Inflammatory macrophage (primary cell): ENCODE measurements at places on chromosomes 1 and 21.

GRCh38 chr1:243422362-243422761, 166.5 kb downstream of the SDCCAG8 start:
- DNase-seq: no peak

DNA sequence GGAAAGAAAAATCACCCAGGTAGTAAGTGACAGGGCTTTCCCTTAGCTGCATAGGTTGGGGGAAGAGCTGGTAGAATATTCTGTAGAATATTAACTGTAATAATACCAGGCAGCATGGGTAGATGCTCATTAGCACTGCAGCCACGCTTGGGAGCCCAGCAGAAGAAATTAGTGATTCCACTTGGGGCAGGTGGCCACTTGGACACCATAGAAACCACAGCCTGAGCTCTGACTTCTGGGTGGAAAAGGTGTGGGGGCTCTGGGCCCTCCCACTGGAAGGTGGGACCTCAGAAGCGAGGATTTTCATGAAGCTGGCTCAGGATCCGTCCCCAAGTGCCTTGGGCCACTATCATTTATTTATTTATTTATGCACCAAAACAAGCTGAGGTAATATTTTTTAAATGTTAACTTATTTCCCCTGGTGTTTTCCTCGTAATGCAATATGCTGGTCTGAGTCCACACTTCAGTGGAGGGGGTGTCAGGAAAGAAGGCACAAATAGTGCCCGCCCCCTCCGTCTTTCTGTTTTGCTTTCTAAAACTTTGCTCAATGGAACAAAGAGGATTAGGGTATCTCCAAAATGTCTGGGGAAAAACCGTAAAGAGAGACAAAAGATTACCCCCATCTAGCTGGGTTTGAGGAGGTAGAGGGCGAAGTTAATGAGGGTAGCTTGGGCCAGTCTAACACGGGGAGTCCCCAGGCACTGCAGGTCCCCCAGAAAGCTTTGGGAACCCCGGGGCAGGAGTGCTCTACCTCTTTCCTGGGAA, 75.2 kb upstream of the GADD45A start:
- DNase-seq: no peak

DNA sequence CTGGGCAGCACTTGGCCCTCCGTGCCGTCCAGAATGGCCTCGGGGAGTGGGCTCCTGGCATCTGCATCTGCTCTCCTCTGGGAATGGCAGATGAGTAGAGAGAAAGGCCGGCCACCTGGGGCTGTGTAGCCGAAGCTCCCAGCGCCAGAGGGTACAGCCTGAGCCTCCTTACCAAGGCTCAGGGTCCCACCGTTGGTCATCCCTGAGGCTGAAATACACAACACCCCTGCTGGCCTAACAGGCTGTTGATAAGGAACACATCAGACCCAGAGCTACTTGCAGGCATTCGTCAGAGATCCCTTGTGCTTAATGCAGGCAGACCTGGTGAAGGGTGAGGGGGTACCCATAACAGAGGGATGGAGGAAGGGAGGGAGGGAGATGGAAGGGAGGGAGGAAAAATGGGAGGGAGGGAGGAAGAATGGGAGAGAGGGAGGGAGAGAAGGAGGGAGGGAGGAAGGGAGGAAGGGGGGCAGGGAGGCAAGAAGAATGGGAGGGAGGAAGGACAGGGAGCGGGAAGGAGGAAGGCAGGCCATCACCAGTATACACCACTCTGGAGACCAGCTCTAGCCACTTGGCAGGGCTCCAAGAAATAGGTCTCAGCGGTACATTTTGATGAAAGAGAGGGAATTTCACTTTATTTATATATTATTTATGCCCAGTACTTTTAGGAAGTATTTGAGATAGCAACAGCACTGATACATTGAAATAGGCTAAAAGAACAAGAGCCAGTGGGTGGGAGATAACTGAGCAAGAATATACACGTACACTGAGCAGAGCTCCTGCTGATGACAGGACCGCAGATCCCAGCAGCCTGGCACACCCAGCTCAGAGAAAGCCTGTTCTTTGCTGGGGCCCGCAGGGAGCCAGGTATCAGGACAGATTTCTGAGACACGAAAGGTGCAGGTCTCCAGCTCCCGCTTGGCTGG, 315.0 kb upstream of the VAMP3 start:
- DNase-seq: no peak

- DNase-seq: no peak
Observed at GRCh38 chr1:207822124-207822601, 70.3 kb downstream of the CD46 start.

DNA sequence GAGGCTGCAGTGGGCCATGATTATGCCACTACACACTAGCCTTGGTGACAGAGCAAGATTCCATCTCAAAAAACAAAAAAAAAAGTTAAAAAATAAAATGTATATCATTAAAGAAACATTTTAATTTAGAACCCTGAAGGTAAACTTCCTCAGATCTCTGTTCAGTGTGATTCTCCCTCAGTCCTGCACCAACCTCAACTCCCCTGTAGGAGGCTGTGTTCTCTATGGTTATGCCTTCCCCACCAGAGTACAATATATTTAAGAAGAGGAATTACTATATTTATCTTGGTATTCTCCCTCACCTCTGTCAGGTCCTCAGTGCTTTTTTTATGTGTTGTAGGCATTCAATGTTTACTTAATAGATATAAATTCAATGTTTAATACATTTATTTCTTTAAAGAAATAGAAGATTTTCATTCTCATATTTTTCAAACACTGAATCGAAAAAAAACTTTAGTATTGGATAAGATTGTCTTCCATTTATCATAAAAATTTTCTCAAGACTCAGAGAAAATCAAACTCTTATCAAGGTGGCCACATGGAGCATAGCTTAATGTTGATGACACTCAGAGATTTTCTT, 4.8 kb upstream of the LRRC8B start:
- DNase-seq: peak; percentile 62

DNA sequence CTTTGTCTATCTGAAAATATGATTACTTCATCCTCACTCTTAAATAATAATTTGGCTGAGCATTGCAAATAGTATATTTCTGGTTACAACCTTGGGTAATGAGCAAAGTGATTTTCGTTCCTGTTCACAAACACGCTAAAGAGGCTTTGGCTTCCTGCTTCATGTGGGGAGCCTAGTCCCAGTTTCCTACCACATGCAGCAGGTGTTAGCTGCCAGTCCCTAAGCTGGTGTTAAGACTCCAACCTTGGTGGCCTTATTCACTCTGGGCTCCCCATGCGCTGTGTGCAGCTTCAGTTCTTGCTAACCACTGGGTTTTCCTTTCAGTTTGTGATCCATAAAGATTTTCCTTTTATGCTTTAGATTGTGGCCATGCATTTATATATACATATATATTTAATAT, 56.7 kb upstream of the BARHL2 start:
- no peak for DNase-seq

DNA sequence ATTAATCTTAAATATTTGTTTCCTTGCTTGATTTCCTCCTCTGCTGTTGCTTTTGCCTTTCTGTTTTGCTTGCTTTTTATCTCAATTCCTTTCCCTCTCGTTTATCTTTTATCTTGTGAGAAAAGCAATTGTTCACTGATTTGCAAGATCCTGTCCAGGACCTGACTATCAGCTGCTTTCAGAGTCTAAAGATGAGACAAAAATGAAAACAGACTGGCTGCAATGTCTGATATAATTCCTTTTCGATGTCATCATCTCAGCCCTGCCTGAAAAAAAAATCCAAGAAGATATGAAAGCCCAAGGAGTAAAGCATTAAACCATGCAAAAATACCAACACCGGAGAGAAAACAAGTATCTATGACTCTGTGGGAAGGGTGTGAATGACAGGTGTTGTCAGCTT, 225.5 kb downstream of the PATJ start:
- no peak for DNase-seq

- DNase-seq: no peak
Observed at GRCh38 chr21:44763050-44763378, 38.6 kb downstream of the UBE2G2 start.
